Esophagus squamous epithelium (tissue), 5 donors: ENCODE measurements at places on chromosomes 11 and 22.

DNA sequence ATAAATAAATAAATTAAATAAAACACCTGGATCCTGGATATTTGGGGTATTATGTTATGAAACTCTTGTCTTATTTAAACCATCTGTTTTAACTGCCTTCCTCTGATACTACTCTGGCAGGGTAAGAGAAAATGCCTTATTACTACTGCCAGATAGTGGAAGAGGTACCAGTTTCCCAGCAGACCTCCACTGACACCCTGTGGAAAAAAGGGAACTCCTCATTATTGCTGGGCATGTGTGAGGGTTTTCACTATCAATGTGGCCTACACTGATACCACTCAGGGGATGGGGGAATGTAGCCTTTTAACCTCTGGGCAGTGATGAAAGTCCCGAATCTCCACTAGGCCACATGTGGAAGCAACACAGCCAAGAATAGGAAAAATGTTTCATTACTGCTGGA, 121.0 kb downstream of the LUZP2 start:
- no peak for DNase-seq

DNA sequence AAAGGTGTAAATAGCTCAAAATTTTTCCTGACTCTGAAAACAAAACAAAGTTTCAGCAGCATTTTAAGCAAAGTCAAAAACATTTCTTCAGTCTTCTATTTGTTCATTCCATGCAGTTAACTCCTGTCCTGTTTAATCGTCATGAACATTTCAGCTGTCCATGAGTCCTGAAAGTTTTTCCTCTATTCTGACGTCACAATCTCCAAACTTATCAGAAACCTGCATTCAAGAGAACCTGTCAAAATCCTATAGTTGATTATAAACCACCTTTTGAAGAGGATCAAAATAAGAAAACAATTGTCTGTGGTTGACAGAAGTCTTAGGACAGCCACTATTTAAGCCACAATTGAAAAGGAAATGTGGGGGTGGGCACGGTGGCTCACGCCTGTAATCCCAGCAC, 15.4 kb downstream of the FOLR3 start:
- DNase-seq: no peak

GRCh38 chr11:43694477-43694876, 13.9 kb downstream of the HSD17B12 start:
- DNase-seq: no peak

- no peak for DNase-seq
These were observed 327.0 kb downstream of the ETS1 start for GRCh38 chr11:128260398-128260797.

DNA sequence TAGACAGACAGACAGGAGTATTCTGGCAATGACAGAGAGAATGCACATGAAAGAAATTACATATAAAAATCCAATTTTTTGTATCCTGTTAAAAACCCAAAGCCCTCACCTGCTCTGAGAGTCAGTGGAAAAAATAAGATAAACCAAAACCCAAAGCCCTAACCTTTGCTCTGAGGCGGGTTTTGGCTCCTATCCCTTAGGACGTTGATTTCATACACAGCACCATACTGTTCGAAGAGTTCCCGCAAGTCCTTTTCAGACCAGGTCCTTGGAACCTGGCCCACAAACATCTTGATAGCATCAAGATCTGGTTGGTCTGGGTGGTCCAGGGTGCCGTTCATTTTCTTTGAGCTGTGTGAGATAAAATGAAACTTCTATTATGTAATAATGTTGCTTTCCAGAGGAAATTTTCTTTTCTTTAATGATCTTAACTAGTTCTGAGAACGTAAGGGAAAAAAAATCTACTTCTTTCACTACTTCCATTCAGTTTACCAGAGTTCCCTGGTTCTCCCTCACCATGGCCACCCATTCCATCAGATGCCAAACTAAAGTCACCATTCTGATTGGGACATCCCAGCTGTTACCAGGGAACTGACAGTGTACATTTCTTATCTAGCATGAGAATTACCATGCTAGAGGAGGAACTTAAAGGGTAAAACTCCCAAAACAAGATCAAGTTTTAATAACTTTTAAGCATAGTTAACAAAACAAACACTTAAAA, 39.9 kb upstream of the RAPSN start:
- no peak for DNase-seq

GRCh38 chr11:47573321-47573720, 5.4 kb downstream of the KBTBD4 start:
- DNase-seq: no peak

GRCh38 chr22:46547179-46547882, 9.9 kb upstream of the CELSR1 start:
- DNase-seq: no peak

GRCh38 chr11:130592056-130592455, 143.6 kb downstream of the ADAMTS15 start:
- DNase-seq: no peak

DNA sequence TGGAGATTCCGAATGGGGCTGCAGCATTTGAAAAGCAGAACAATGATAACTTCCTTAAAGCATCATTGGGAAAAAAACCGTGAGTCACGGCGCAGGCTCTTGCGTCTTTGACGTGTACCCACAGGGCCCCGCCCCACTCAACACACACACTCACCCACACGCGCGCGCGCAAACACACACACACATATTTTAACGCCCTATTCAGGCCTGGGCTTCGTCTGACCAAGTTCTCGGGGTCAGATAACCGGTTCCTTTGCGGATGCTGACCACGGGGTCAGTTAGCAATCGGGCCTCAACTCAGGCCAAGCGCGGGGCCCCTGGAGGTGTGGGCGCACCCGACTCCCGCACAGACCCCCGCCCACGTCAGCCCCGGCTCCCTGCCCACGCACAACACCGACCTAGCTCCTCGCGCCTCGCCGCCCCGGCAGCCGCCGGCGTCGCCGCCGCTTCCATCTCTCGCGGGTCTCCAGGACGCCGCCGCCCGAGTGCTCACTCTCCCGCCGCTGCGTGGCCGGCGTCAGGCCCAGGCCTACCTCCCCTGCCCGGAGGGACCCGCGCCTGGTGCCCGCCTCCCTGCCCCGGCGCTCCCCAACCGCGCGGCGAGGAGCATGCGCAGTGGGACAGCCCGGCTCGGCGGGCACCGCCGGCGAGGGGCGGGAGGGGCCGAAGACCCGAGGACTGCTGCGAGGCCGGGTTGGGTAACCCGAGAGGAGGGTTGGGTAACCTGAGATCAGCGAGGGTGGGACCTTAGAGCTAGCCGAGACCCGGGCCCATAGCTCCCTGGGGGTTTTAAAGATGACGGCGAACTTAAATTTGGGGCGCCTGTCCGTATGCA, at the start of gene SLC36A4:
Gene SLC36A4 (minus strand): TSS at position 612 of the 835 bp plus-strand sequence. CDS start 159 bp downstream, at position 453.
- peak; percentile 91 for DNase-seq

GRCh38 chr11:80702264-80702663, 1261.4 kb upstream of the TENM4 start:
- DNase-seq: no peak

- DNase-seq: no peak
These were observed 77.3 kb upstream of the HORMAD2 start for GRCh38 chr22:30002861-30003486.

DNA sequence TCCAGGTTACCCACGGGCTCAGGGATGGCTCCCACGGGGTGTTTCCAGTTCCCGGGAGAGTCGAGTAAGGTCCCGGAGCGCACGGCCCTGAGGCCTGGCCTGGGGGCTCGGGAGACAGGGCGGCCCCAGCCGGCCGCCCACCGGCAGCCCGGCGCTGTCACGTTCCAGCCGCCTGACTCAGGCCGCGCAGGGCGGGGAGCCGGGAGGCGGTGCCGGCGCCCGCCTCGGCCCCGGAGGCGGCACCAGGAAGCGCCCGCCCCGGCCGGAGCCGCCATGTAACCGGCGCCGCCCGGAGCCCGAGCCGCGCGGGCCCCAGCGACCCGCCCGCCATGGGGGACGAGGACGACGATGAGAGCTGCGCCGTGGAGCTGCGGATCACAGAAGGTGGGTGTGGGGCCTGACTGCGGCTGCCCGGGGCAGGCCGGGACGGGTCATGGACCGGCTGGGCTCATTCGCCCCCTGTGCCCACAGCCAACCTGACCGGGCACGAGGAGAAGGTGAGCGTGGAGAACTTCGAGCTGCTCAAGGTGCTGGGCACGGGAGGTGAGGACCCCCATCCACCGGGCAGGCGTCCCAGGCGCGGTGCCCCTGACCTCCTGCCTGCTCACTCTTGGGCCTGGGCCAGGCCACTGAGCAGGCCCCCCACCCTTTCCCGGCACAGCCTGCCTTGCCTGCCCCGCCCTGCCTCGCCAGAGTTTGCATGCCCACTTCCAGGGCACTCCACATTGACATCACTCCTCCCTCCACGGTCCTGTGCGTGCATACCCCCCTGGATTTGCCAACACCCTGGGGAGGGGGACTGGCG, at the start of gene RPS6KA4:
Gene RPS6KA4 (plus strand): TSS at position 256 of the 805 bp plus-strand sequence. CDS start 74 bp downstream, at position 330.
- no peak for DNase-seq

DNA sequence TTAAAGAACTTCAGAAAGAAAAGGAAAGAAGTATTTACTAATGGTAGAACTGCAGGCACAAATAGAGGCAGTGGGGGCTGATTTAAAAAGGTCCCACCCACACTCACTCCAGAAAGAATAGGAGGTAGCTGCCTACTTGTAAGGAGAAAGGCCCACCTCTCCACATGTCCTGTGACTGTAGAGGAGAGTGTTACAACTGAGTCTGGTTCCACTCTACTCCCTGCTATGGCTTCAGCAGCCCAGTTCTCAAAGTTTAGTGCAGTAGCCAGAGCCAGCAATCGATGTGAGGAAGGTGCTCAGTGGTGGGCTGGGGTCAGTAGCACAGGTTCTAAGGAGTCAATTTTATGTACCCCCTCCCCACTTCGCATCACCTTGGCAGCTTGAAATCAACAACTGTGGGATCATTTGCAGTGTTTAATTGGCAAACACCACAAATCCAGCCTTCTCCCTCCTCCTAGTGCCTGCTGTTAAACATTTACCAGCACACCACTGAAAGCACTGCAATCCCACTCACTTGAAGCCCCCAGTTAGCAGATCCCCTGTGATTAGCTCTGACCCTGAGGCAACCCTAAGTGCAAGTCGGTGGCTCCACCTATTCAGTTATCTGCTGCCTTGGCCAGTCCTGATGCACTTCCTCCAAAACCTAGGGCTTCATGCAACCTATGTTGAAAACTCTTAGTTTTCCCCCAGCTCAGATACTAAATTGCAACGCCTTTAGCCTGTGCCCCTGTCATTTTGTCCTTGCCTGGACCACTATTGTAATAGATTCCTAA, 146.6 kb downstream of the BBOX1 start:
- DNase-seq: no peak

- DNase-seq: no peak
These were observed 19.5 kb downstream of the MYBPC3 start for GRCh38 chr11:47332791-47333525.

- no peak for DNase-seq
These were observed 290.0 kb downstream of the TBC1D22A start for GRCh38 chr22:47052236-47053012.
